ENCODE measurements at places on chromosomes 7 and 10.
A peak's percentile ranks its signal among the peaks of the same experiment; 100 is the strongest.

- DNase-seq = no peak
Observed at GRCh38 chr7:18901982-18902421, 215.4 kb downstream of the TWIST1 start.

DNA sequence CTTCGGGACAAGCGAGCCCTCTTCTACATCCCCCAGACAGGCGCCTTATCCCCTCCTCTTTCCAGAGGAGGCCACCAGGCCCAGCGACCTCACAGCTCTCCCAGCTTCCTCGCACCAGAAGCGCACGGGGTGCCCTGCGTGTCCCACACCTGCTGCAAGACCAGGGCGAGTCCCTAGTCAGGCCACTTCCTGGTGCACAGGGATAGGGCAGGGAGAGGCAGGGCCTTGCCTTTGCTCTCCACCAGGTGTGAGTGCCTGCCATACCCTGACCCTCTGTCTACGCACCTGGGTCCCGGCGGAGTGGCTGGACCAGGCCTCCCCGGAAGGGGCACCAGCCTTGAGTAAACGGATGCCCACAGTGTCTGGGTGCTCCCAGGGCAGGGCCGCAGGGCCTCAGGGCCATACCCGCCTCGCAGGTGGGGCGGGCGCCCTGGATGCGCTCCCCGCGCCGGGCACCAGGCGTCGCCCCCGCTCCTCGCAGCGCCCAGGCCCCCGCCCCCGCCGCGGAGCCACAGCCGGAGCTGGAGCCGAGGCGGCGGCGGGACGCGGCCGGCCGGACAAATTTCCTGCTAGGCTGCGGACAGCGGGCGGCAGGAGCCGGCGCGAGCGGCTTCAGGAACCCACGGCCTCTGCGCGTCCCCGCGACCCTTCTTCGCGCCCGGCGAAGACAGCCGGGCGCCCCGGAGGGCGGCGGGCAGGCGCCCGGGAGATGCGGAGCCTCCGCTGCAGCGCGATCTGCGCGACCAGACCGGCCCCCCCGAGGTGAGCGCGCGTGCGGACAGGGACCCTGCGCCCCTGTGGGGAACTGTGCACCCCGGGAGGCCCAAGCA lies at the start of gene PTPRE:
Gene PTPRE, plus strand, starts transcription at position 556 of the 830 bp plus-strand sequence. CDS start 133,779 bp downstream, outside the sequence.
- DNase-seq = peak; percentile 35

GRCh38 chr10:106296750-106297392 lies 867.6 kb downstream of the SORCS1 start:
- no peak for DNase-seq

DNA sequence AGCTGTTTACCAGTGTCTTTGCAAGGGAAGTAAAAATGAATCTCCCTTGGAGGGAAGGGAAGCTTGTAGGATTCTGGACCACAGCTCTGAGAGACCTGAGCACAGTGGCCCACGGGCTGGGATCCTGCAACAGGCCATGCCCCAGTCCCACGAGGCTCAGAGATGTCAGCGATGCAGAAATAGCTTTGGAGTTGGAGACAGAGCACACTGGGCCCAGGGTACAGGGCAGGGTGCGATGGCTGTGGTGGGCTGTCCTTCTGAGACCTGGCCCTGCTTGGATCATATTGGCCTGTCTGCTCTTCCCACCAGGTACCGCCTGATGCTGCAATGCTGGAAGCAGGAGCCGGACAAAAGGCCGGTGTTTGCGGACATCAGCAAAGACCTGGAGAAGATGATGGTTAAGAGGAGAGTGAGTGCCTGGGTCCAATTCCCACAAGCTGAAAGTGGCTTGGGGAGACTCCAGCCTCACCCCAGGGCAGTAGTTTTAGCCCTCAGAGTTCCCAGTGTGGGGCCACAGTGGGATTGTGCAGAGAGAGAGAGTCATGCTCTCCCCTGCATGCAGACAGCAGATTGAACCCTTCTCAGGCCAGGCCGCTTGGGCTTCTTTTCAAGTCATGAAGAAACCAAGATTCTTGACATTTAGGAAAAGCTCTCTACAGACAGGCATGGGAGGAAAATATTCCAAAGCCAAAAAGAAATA lies 13.5 kb upstream of the CSGALNACT2 start:
- no peak for DNase-seq

GRCh38 chr7:87833130-87833529 lies 43.0 kb downstream of the SLC25A40 start:
- no peak for DNase-seq

DNA sequence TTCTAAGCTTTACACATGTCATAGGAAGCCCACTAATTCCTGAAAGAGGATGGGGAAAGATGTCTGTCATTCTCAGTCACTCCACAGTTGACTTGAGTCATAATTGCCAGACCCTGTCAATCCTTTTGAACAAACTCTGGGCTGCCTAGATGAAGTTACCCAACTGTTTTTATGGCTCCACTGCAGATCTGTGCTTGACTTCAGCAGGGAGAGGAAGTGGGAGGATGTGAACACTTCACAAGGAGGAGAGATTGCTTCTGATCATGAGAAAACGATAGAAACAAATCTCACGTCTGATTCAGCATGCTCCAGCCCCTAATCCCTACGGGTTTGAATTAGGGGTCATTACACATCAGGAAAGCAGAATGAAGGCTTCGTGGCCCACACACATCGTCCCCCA lies 596.6 kb upstream of the CELF2 start:
- DNase-seq = no peak

- no peak for DNase-seq
Observed at GRCh38 chr7:80413383-80413945, 98.4 kb downstream of the GNAT3 start.

Data from right renal pelvis (tissue), 4 donors.